Fibroblast of gingiva (primary cell): ENCODE measurements at places on chromosomes 4 and X.
A peak's percentile ranks its signal among the peaks of the same experiment; 100 is the strongest.

DNA sequence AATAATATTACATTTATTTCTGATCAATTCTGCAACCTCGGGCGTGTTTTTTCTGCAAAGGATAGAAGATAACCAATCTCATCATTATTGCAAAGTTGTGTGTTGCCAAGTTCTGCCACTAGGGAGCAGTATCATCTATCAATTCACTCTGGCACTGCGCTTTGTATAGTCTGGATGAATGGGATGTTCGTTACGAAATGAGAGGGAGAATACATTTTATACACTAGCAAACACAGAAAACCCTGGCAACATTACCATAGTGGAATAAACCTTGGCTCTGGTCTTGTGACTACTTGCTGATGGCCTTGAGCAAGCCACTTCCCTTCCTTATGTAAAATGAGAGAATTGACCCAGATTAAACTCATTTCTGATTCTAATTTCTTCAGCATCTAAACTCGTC lies 97.5 kb upstream of the ZNF518B start:
- DNase-seq, result peak; percentile 58

DNA sequence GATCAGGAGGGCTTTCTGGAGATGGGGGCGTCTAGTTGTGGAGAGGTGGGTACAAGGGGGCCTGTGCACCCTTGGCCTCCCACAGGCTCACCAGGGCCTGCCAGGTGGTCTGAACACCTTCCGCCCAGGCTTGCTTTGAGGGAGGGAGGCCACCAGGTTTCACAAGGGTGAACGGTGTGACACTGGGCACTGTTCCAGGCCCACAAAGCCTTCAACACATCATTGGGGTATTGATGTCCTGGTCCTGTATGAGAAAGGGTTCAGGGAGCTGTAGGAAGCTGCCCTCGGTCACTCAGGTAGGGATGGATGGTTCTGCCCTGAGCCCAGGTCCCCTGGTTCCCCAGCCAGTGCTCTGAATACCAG lies 6.0 kb downstream of the HTRA3 start:
- no peak for DNase-seq

DNA sequence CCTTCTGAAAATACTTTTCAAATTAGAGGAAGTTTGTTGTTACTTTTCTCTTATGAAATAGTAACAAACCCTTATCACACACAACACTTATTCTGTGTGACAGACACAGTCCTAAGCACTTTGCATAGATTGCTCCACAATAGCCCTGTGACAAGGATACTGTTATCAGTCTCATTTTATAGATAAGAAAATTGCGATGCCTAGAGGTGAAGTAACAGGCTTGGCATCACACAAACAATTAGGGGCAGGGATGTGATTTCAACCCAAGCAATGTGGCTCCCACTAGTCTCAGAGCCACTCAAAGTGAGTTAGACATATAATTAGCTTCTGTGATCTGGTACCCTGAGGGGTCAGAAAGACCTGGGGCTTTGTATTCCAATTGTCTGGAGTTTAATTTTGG lies 339.9 kb downstream of the FBXO8 start:
- DNase-seq, result no peak

DNA sequence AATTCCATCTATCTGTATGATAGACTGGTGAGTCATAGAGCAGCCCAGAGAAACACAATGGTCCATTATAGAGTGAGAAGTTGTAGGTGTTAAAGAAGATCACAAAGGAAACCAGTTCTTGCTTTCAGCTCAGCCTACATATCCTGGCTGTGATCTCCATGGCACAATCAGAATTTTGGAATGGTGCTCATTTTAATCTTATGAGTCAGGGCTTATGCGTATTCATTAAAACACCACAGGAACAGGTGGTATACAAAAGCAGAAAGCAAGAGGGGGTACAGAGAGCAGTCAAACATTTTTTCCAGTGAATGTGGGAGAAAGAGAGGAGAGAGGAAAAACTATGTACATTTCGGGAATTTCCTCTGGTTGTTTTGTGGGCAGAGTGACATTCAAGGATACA lies 126.9 kb downstream of the MFAP3L start:
- no peak for DNase-seq

DNA sequence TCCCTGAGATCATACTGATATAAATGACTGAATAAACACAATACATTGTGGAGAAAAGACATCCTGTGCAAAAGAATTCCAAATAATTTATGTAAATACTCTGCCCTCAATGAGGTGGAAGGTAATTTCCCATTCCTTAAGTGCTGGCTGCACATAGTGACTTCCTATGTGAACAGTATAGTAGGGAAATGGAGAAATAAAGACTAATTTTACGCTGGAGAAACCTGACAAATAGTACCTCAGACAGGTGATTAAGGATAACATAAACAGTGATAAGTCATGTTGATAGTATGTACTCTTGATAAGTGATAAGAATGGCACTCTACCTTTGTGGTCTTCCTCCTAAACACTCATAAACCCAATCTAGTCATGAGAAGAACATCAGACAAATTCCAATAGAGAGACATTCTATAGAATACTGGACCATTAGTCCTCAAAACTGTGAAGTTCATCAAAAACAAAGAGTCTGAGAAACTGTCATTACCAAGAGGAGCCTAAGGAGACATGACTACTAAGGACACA lies 274.0 kb downstream of the CHIC1 start:
- DNase-seq, result no peak

- peak; percentile 80 for DNase-seq
These were observed 93.3 kb downstream of the SYNPO2 start for GRCh38 chr4:118981839-118982381.

- DNase-seq, result no peak
These were observed 559 bp upstream of the FAM47E start for GRCh38 chr4:76250962-76251361.

GRCh38 chr4:47104986-47105385 lies 73.6 kb downstream of the GABRB1 start:
- DNase-seq, result no peak

- no peak for DNase-seq
These were observed 60.0 kb downstream of the HS3ST1 start for GRCh38 chr4:11368701-11369115.

DNA sequence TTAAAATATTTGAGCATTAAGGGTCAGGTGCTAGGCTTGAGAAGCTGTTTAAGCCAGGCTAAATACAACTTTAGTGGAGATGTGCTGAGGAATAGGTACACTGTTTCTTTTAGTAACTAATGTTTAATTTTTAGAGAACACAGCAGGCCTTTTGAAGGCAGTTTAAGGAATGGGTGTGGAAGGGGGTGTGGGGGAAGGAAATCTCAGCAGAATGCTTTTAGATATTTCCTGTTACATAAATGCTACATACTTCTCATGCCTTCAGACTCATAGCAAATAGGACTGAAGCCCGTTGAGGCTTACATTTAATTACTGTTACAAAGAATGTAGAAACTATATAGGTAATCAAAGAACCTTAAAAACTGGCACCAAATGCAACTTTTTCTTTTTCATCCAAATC lies 66.3 kb downstream of the WWC2 start:
- peak; percentile 19 for DNase-seq

DNA sequence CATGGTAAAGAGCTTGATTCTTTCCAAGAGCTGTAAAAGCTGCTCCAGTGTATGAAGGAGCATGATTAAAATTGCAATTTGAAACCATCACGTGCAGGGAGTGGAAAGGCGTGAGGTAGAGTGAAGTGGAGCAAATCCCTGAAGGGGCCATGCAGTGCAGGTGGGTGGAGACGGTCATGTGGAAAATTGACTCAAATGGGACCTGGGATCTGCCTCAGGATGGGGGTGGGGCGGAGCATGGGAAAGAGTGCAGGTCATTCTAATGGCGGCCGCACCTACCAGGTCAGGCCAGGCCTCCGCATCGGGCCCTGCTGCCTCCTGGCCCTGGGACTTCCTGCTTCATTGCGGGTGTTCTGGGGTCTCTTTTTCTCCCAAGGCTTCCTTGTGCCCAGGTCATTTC lies 25.3 kb upstream of the TRIM60 start:
- DNase-seq, result no peak
